ENCODE measurements at places on chromosomes 16 and 17.

DNA sequence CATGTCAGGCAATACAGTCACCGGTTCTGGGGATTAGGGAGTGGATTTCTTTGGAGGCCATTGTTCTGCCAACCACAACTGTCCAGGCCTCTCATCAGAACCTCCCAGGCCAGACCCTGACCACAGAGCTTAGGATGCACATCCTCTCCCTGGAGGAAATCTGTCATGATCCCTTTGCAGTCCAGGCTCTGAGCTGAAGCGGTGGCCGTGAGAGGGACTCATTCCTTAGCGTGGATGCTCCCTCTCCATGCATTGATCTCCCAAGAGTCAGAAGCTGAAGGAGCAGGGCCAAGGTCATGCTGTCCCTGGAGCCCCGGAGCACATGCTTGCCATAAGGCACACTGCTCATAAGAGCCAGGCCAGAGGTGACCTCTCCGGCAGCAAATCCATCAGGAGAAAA is 181.4 kb downstream of the COPRS start:
- no peak for DNase-seq

DNA sequence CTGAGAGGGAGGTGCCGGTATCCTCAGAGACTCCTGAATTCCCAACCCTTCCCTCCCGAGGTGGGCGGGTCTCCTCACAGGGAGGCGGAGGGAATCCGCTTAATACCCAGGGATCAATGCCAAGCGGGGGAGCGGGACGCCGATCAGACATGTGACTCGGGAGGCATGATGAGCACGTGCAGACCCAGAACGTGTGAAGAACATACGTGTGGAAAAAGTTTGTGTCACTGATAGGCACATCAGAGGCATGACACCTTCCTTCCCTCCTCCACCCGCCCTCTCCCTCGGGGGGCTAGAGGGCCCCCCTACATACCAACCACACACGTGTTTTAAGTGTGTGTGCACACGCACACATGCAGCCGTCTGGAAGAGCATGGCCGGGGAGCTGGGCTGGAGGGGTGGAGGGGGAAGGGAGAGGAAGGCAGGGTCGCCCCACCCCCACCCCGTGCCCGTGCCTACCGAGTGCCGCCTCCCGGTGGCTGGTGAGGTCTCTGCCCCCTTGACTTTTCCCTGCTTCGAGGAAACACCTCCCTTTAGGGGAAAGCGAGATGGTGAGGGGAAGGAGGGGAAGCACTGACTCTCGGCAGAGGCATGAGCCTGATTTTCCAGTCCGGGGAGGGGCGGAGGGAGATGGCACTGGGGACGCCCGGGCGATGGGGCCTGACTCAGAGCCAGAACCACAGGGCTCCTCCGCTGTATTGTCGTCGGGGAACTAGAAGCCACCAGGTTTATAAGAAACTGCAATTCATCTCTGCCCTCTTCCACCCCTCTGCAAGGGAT is 12.1 kb upstream of the TBX21 start:
- DNase-seq = no peak

DNA sequence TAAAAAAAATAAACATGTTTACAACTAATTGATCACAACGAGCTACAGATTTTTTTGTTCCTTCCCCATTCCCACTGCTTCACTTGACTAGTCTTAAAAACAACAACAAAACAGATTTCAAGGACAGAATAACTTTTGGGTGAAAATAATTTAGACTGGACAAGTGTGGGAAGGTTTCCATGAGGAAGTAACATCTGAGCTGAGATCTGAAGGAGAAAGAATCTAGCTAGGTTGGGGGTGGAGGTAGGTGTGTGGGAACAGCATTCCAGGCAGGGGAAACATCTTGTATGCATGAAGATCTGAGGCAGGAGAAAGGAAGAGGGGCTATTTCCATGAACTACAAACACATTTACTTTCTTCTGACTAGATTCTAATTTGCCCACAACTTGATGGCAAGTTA is 9.2 kb downstream of the BRD7 start:
- no peak for DNase-seq

GRCh38 chr17:8426094-8426720 is 9.5 kb upstream of the NDEL1 start:
- no peak for DNase-seq

GRCh38 chr17:44687756-44688155 is 1.8 kb downstream of the CCDC43 start:
- DNase-seq = no peak

DNA sequence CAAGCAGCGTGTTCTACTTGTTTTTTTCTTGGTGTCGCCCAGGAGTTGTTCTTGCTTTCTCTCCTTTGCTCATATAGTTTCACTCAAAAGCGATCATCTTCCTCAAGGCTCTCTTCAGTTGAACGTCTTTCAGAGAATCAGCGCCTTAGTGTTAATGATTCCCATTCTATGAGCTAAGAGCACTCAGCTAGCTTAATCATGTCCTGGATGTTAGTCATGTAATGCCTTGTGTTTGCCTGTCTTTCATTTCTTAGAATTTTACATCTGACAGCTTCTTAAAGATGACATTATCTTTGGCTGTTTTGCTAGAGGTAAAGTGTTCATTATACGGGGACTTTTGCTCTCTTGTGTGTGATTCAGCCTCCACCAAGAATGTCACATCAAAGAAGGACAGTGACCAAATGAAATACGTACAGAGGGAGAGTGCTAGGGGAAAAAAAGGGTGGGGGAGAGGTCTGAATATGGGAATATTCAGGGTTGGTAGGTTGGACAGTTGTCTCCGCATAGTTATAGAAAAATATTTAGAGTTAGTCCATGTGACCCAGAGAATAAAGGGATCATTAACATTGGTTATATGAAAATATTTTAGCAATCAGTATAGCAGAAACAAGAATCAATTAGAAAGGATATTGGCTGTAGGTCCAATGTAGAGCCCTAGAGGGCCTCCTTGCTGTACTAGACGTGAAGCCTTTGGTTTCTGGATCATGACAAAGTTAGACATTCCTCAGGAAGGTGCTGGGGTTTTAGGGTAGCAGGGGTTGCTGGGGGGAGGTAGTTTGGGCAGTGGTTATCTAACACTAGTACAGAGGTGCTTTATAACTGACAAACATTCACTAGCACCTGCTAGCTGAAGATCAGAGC is 31.9 kb upstream of the ANKFN1 start:
- DNase-seq = no peak

GRCh38 chr16:57091975-57092785 is at the start of gene CPNE2:
Gene CPNE2 (plus strand): TSS chr16:57092583. CDS start chr16:57110743, 18,160 bp downstream.
- DNase-seq = peak; percentile 46

GRCh38 chr17:4499431-4500190 is 930 bp downstream of the SPNS2 start:
- peak; percentile 19 for DNase-seq

DNA sequence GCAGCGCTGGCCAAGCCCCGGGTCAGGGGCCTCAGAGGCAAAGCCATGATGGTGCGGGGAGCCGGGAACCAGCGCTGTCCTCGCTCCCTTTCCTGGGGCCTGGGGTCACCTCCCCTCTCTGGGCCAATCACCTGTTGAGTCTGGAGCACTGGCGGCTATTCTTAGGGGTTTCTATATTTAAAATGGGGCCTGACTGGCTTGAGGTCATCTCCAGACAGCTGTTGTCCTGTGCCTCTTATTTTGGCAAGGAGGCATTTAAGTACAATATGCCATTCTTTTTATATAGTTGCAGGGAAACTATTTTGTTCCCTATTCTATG is at the start of gene COX6A2:
Gene COX6A2 (minus strand): TSS at position 82 of the 319 bp plus-strand sequence. CDS start 35 bp downstream, at position 47.
- DNase-seq = no peak

- no peak for DNase-seq
Measured at GRCh38 chr16:11566398-11566797, 20.3 kb downstream of the LITAF start.

DNA sequence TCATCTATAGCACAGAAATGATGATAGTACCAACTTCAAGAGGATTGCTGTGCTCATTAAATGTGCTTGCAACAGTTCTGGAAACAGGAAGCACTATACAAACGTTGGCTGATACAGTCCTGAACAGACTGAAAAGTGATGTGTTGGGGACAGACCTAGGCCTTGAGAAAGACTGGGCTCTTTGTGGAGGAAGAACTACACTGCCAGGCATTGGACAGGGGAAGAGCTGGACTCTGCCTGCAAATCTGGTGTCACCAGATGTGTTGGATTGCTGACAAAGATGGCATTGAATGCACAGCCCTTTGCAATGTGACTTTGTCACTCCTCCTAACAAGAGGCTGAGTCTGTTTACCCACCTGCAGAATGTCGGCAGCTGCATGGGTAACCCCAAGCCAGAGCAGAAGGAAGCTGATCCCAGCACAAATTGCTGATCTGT is 12.4 kb upstream of the ST6GALNAC2 start:
- DNase-seq = no peak

DNA sequence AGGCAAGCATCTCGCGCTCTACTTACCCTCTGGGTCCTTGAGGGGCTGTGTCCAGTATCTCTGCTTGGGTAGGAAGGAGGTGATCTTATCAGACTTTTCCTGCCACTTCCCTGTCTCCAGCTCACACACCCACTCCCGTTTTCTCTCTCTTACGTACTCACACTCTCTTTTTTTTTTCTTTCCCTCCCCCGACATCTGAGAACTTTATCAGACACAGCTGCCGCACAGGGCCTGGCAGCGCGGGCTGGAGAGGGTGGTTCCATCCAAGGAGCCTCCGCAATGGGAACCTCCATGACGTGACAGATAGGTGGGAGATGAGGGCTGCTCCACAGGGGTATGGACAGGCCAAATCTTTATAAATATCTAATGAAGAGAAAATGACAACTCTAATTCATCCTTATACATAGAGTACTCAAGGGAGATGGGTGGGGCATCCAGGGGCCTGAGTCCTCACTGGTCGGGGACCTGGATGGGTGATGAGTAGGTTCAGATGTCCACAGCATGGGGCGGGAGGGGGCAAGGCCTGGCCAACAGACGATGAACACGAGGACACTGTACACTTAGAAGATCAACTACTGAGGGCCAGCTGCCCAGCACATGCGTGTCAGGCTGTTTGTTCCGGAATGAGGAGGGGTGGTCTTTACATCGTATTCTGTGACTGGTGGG is 23.3 kb downstream of the MINK1 start:
- DNase-seq = no peak

- peak; percentile 53 for DNase-seq
Measured at GRCh38 chr16:1920727-1921171, 2.5 kb upstream of the HS3ST6 start.

DNA sequence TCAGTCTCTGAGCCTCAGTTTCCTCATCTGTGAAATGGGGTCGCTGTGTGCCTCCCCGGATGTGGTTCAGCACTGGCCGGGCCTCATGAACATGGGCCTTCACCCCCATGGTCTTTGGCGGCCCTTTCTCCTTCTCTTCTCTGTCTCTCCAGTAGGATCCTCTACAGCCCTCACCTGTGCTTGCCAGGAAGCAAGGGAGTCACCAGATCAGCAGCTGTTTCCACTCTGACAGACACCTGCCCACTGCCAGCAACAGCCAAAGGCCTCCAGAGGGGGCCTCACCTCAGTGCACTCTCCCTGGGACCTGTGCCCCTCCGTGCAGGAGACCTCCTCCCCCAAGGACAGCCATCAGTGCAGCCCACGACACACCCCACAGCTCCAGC is 89.4 kb downstream of the C16orf78 start:
- DNase-seq = no peak

DNA sequence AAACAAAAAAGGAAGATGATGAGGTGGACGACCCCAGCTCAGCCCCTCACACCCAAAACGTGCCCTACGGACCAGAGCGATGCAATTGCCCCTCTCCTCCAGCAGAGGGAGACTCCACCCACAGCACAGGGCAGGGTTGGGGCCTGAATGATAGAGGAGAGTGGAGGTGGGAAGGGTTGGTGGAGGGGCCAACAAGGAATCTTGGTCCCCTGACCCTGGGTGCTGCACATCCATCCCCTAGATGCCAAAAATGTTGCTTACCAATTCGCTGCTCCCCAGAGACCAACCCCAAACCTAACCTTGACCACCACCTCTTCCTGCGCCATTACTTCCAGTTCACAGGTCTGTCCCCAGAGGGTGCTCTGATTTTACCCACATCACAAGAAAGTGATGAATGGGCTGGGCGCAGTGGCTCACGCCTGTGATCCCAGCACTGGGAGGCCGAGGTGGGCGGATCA is 12.9 kb downstream of the P2RX5 start:
- peak; percentile 45 for DNase-seq

DNA sequence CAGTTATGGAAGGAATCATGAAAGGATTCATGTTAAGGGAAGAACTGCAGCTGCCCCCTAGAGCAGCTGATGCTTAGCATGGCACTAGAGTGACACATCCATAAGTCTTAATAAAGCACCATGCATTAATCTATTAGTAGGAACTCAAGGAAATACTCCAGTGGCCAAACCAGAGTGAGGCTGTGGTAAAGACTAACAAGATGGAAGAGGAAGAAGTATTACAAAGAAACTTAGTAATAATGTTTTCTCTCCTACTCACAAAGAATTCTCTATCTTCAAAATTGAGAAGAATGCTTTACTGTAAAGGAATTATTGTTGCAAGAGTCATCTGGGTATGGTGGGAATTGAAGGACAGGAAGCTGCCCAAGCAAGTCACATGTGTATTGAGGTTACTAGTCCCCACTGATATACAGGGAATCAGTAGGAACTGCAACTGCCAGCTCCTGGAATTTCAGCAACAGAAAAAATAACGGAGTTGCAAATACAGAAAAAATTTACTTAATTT is 29.9 kb upstream of the TOM1L1 start:
- no peak for DNase-seq

DNA sequence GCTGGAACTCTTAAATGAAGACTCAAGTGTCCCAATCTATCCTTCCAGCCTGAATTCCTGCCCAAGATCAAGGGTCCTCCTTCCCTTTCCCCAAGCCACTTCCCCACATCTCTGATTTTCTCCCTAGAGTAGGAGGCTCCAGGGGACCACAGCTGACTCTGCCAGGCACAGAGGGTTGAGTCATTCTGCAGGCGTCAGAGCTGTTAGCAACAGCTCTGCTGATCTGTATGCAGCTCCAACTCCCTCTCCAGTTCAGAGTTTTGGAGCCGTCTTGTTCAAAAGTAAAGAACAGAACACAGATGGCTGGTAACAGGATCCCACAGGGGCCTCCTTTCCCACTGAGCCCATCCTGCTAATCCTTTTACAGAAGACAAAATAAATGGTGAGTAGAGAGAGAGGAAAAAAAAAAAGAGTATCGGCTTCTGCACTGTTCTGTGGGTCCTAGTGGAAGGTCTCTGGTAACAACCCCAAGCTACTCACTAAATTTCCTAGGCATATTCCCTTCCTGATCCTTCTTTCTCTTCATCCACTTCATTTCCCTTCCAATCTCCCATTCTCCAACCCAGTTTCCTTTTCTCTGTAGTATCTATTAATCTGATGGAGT is 13.4 kb upstream of the TAOK1 start:
- no peak for DNase-seq

DNA sequence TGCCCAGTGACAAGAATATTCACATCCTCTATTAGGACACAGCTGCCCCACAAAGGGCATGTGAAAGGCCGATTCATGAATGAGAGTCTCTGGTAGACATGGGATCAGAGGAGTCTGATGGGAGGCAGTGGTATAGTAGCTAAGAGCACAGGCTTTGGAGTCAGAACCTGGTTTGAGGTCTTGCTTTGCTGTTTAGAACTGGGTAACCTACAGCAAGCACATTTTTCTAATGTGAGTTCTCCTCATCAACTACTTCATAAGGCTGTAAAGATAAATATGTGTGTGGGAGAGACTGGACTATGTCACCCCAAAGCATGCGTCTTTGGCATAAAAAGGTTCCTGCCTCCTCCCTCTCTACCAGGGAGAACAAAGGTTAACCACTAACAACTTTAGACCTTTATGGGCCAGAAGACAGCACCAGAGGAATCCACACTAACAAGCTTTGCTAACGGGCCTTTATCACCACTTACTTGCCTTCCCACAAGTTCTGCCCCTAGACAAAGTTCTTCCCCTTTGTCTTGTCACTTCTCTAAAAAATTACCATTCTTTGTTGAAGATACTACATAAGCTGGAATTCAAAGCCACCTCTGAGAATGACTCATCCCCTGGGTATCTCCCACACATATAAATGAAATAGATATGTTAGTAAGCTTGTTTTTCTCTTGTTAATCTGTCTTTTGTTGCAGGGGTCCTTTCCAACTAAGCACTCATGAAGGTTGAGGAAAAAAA is 21.1 kb downstream of the CDR2 start:
- DNase-seq = no peak

Data from neural crest cell (in vitro differentiated cells).